ENCODE measurements at places on chromosomes 4 and X.

- no peak for DNase-seq
Observed at GRCh38 chr4:144584428-144584827, 61.5 kb upstream of the HHIP start.

DNA sequence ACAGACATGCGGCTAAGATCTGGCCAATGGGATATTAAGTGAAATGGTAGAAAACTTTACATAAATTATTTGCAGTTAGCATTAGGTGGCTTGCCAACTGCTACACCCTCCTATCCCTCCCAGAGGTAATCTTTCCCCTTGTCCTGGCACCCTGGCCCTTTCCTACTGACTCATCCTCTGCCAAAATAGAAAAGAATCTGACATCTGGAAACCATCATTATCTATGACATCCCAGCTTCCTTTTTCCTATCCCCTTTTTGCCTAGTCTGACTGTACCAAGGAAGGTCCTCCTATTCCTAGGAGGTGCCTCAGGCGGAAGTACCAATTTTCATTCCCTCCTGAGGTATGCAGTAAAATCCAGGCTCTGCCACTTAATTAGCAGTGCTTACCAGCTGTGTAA lies 163.6 kb upstream of the KLF3 start:
- DNase-seq = no peak

GRCh38 chr4:181827246-181827645 lies 416.0 kb upstream of the TENM3 start:
- no peak for DNase-seq

GRCh38 chr4:110109455-110109854 lies 89.0 kb downstream of the ELOVL6 start:
- DNase-seq = no peak

DNA sequence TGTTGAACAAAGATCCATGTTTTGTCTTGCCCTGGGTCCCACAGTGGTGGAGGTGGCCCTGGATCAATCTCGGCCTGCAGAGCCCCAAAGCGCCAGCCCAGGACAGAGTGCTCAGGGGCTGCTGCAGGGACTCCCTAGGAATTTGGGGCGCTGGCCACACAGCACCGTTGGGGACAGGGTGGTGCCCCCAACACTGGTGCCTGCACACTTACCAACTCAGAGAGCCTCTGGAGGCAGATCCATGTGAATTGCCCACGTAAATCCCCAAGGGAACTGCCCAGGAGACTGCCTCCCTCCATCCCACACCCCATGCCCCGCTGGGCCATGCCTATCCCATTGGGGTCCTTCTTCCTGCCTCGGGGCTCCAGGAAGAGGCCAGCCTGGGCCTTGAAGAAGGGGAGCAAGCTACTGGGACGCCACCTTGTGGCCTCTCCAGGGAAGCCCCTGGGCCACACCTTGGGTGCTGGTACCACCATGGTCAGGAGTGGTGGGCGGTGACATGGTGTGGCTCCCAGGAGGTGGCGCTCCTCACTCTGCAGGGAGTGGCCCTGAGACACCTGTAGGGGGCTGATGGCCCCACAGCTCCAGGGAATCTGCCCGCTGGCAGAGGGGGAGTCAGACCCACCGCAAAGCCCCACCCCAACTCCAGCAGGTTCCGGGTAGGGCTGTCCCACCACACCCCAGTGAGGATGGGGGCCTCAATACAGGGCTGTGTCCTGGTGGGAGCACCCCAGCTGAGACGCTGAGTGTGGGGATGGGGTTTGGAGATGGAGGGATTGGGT lies 22.8 kb downstream of the CFAP99 start:
- DNase-seq = peak; percentile 70

- DNase-seq = no peak
Observed at GRCh38 chr4:138114434-138114833, 127.7 kb downstream of the SLC7A11 start.

- no peak for DNase-seq
Observed at GRCh38 chr4:84177831-84178542, 321.1 kb downstream of the NKX6-1 start.

Data from activated CD4-positive, alpha-beta T cell treated with anti-CD3 and anti-CD28 coated beads, Interleukin-2, amount 50 U/mL, for 1 hour (primary cell).